ENCODE measurements at places on chromosomes 6 and 20.

- peak; percentile 20 for DNase-seq
Measured at GRCh38 chr6:70221025-70221714, 81.7 kb downstream of the COL9A1 start.

- no peak for DNase-seq
Measured at GRCh38 chr20:57024849-57025248, 241.6 kb downstream of the BMP7 start.

DNA sequence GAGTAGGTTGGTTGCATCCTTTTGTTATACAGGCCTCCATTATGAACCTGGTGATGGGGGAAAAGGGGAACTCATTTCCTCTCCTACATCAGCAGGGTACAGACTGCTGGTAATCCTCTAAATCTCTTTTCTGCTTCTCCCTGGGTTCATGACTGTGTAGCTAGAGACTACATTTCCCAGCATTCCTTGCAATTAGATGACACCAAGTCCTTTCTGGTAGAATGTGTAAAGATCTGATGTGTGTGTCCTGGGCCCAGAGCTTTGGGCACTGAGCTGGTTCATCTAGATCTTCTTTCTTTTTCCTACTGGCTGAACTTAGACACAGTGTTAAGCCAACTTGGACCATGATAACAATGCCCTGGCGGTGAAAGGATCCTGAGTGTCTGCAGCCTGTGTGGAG, 104.7 kb upstream of the IFNGR1 start:
- DNase-seq: no peak

GRCh38 chr6:19501737-19502245, 335.4 kb upstream of the ID4 start:
- DNase-seq: no peak

GRCh38 chr20:59525500-59526241, 78.7 kb upstream of the PHACTR3 start:
- DNase-seq: peak; percentile 59

DNA sequence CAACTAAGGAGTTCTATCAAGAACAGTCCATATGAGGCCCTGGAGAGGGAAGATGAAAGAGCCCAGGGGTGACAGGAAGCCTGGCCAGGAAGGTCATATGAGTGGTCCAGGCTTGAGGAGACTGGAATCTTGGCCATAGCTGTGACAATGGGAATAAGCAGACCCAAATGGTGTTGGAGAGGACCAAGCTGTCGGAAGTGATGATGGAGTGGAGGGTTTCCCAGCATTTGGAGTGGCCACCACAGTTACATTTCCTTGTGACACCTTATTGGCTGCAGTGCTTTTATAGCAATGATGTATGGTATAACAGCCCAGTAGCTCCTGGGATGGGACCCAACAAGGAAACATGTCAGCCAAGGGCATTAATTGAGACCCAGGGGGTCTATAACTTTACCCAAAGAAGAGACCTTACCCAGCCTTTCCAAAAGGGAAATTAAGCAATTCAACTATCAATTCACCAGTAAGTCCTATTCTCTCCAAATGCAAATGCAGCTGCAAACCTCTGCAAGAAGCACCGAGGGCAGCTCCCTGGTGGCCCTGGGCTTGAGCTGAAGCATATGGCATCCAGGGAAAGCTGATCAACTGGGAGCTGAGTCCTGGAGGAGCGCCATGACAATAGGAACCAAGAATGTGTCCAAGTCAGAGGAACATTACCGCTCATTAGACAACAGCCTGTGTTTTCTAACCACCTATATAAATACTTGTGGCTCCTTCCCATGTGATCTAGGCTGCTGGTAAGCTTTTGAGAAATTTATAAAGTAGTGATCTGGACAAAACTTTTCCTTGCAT, 219.4 kb downstream of the SOD2 start:
- DNase-seq: no peak

- no peak for DNase-seq
Measured at GRCh38 chr20:21804802-21805201, 99.3 kb downstream of the PAX1 start.

DNA sequence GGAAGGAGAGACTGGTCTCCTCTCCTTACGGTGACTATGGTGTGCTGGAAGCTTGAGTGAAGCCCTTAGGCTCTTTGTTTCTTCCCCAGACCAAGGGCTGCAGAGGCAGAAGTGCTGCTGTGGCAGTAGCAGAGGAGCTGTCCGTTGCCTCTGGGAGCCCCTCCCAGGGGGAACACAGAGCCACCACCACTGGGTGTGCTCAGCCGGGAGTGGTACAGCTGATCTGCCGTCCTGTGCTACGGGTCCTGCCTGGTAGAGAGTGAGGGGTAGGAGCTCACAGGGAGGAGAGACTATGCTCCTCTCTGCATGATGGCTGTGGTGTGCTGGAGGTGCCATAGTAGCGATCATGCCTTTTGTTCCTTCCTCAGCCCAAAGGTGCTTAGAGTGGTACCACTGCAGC, 318.7 kb downstream of the DOK5 start:
- no peak for DNase-seq

- peak; percentile 28 for DNase-seq
Measured at GRCh38 chr20:13819885-13820645, 35.2 kb downstream of the NDUFAF5 start.

- DNase-seq: no peak
Measured at GRCh38 chr6:14174996-14175395, 57.4 kb downstream of the CD83 start.

DNA sequence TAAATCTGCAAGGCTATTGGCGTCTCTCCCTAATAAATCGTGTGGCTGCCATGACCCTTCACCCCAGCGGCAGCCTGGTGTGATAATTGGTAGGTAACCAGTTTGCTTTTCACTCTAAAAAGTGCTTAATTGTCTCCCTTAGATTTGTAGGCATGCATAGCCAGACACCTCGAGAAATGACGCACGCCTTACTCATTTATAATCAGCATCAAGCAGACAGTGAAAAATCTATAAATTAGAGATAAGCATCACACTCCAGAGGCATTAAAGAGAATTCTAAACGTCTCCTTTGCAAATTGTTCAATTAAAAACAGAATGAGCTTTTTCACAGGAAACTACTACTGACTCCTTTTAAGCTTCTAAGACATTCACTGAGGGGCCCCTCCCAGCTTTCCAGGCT, 110.2 kb upstream of the RPS6KA2 start:
- DNase-seq: no peak

DNA sequence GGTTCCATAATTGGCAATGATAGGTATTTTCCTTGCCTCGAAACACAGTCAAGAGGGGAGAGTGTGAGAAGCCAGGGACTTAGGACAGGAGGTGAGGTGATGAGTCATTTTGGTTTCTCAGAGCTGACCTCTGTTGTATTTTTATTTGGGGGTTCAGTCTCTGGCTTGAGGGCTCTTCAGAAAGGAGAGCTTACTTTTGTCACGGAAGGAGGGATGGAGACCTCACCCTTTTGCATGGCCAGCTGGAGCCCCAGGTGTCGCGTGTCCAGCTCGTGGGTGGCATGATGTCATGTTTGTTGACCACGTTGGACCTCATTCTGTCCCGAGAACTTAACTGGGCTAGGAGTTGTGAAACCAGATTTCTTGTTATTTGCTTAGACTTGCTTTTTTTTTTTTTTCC, 293.9 kb downstream of the QKI start:
- DNase-seq: no peak

DNA sequence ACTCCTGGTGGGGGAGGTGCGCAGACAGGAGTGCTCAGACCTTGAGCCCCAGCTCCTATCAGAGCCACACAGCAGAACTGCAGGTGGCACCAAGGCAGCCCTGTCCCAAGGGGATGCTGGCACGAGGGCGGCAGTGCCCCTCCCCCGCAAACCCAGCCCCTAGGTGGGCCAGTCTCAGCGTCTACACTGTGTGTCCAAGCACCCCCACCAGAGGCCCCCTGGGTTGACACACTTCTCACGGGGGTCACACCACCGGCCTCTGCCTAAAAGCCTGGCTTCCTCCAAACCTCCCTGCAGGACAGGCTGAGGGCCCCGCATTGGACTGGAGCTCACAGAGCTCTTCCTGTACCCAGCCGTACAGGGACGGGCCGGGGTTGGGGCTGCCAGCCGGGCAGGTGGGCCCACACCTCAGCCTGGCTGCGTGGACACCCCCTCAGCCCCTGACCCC, 8.1 kb downstream of the SLC2A4RG start:
- DNase-seq: no peak

- no peak for DNase-seq
Measured at GRCh38 chr6:89978749-89979145, 84.5 kb downstream of the GJA10 start.

- DNase-seq: no peak
Measured at GRCh38 chr20:6829510-6830116, 62.1 kb downstream of the BMP2 start.

DNA sequence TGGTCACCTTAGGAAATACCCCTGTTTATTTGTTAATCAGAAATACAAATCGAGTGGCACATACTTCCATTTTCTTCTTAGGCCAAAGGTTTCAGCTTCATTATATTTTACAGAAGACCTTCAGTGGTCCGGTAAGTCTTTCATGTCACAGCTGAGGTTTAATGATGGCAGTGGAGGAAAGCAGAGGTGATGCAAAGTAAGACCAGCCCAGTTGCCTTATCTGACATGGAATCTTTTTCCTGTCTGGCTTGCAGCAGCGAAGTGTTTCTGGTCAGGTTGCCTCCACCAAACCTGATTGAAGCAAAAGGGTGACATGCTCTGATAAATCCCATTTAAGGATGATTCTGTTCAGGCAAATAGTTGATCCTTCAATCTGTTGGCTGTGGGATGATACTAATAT, 100.0 kb downstream of the PRDM1 start:
- no peak for DNase-seq

- DNase-seq: no peak
Measured at GRCh38 chr6:110864824-110865223, 9.8 kb upstream of the AMD1 start.

DNA sequence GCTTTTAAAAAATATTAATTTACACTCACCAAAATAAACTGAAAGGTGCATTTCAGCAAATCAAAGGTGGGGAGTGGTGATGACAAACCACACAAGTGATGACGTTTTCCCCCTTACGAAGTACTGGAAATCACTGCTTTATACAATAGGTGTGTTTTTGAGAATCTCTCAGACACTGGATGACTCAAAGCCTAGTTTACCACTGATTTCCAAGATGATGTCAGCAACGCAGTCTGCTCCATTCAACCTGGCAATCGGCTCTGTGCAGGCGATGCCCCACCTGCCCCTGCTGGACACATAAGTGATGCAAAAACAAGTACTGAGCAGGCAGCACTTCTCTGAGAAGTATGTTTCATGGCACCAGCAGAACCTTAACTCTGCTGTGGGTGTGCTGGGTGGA, 114.4 kb downstream of the SOD2 start:
- no peak for DNase-seq

GRCh38 chr6:71205336-71205956, 83.2 kb upstream of the OGFRL1 start:
- no peak for DNase-seq

DNA sequence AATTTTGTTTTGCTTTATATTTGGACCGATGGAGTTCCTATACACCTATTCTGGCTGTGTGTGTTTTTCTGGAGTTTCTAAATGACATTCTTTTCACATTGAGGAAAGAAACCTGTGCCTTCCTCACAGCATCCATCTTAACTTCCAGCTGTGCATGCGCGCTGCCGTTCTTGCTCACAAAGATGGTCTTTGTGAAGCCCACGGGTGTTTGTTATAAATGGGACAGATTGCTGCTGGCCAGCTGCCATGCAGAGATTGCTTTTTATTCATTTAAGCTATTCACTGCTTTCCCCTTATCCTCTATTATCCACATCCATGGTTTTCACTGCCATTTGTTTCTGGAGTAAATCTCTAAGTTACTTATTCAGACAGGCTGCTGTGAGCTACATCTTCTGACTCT, 54.2 kb downstream of the SYNDIG1 start:
- DNase-seq: no peak

GRCh38 chr6:134683783-134684422, 266.0 kb downstream of the ALDH8A1 start:
- DNase-seq: no peak

- peak; percentile 96 for DNase-seq
Measured at GRCh38 chr6:30515944-30516753, 26.8 kb downstream of the HLA-E start.

Measured in activated CD4-positive, alpha-beta T cell treated with anti-CD3 and anti-CD28 coated beads for 36 hours (primary cell).